Tibial nerve (tissue), 4 donors: ENCODE measurements at places on chromosomes 12 and 14.

- no peak overlapping the region for H3K4me3 ChIP-seq
- no peak overlapping the region for H3K27ac ChIP-seq
- no peaks in the 10 kb centered on the region for H3K36me3 ChIP-seq
- no peaks in the 10 kb centered on the region for H3K27me3 ChIP-seq
Measured at GRCh38 chr12:129964826-129965457, 61.1 kb upstream of the TMEM132D start.

- no peaks in the 10 kb centered on the region for H3K27me3 ChIP-seq
- DNase-seq, result no peak
- H3K36me3 ChIP-seq, result no peaks in the 10 kb centered on the region
Measured at GRCh38 chr14:31968107-31968810, 108.8 kb upstream of the ARHGAP5 start.

DNA sequence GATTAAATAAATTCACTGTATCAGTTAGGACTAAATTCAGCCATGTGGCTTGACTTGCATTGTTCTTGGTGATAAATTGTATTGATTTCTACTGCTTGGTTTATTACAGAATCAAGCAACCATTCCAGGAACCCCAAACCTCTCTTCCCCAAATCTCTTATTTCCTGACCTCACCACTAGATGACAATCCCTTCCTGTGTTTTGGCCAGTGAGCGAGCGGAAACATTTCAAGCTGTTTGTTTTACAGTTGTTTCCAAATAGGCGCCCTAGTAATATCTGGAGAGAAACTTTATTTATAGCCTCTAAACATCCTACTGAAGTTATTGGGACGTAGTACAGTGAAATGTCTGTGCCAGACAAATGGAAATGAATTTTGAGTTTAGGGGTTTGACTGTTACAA is 161.1 kb downstream of the SNAPC1 start:
- no peaks in the 10 kb centered on the region for H3K4me1 ChIP-seq
- H3K4me3 ChIP-seq, result no peak overlapping the region
- no peak for DNase-seq
- H3K36me3 ChIP-seq, result no peaks in the 10 kb centered on the region

DNA sequence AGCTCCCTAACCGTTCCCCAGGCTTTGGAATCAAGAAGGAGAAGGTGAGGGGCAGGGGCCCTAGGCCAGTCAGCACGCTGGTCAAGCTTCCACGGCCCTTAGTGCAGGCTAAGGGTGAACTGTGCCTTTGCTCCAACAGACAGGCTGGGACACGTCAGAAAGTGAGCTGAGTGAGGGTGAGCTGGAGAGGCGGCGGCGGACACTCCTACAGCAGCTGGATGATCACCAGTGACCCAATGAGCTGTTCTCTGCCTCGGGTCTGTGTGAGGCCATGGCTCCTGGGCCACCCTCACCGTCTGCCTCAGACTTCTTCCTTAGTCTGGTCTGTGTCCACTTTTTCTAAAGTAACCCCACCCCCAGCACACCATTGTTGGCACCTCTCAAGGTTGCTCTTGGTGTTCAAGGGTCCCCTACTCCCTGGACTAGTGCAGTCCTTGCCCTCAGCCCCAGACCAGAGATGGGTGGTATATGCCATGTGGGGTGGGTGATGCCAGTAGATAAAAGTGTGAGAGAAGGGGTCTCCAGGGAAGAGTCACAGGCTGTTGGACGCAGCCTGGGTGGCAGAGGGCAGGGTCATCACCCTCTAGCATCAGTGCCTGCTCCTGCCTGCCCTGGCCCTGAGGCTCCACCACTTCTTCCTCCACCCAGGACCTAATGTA is 20.7 kb downstream of the PRPF40B start:
- peaks cover 78% of the 10 kb centered on the region for H3K36me3 ChIP-seq
- peak overlapping the region; percentile 76 for H3K27ac ChIP-seq
- peaks cover 7% of the 10 kb centered on the region for H3K4me1 ChIP-seq
- DNase-seq, result no peak
- no peak overlapping the region for H3K4me3 ChIP-seq
- H3K27me3 ChIP-seq, result no peaks in the 10 kb centered on the region

- no peaks in the 10 kb centered on the region for H3K27me3 ChIP-seq
- no peak overlapping the region for H3K4me3 ChIP-seq
- H3K27ac ChIP-seq, result no peak overlapping the region
- no peaks in the 10 kb centered on the region for H3K36me3 ChIP-seq
Measured at GRCh38 chr14:47365233-47365632, 310.2 kb downstream of the MDGA2 start.

DNA sequence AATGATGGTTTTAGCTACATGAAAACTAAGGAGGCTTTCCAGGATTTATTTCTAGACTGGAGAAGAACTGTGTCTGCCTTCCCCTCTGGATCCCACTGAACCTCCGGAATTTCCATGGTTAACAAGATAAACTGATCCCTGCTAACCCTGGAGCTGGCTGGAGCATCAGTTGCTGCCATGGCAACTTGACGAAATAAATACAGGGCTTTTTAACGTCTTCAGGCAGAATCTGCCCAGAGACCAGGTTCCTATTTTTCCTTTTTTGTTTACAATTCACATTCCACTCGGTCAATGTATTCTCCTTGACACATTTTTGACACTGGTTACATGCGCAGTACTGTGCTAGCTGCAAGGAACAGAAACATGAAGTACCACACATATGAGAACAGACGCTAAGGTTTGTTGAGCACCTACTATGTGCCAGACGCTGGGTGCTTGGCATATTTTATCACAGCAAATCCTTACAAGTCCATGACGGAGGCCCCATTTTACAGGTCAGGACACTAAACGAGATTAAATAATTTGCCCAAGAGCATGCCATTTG is 1.7 kb downstream of the C14orf132 start:
- no peak overlapping the region for H3K27ac ChIP-seq
- DNase-seq, result no peak
- H3K4me1 ChIP-seq, result no peaks in the 10 kb centered on the region
- H3K4me3 ChIP-seq, result no peak overlapping the region

DNA sequence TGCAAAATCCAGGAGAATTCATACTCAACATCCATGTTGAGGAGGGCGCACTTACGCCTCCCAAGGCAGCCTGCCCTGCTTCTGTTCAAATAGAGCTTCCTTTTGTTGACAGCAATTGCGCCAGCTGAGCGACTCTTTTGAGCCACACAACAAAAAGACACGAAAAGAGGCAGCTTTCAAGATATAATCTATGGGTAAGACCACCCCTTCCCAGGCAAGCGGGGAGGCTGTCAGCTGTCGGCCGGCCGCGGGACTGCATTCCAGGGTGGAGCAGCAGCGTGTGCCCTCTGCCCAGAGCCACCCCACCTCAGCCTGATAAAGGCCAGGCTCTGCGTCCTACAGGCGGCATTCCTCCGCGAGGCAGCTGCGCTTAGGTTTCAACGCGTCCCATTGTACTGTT is 15.8 kb upstream of the STAB2 start:
- H3K27ac ChIP-seq, result no peak overlapping the region
- no peaks in the 10 kb centered on the region for H3K4me1 ChIP-seq
- no peaks in the 10 kb centered on the region for H3K36me3 ChIP-seq
- no peak for DNase-seq
- peaks cover 6% of the 10 kb centered on the region for H3K27me3 ChIP-seq
- no peak overlapping the region for H3K4me3 ChIP-seq

GRCh38 chr12:117363056-117363662 is 1.7 kb upstream of the NOS1 start:
- no peak overlapping the region for H3K4me3 ChIP-seq
- H3K27ac ChIP-seq, result no peak overlapping the region
- no peaks in the 10 kb centered on the region for H3K4me1 ChIP-seq
- no peaks in the 10 kb centered on the region for H3K27me3 ChIP-seq

DNA sequence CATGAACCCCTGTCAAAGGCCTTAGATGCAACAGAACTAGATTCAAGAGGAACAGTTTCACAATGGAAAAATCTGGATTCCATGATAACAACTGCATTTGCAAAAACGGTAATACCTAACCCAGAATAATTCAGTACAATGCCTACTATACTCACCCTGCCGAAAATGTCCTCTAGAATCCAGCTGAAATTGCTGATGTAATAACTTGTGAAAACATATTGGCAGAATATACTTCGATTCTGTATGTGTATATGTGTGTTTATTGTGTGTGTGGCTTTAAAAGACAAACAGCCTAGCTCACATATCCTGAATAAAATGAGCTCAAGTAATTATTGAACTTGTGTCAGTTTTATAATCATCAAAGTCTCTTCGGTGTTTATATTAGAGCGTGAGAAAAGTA is 46.0 kb downstream of the PHLDA1 start:
- H3K27me3 ChIP-seq, result no peaks in the 10 kb centered on the region
- H3K4me1 ChIP-seq, result peaks cover 27% of the 10 kb centered on the region
- no peak for DNase-seq
- H3K4me3 ChIP-seq, result no peak overlapping the region
- H3K36me3 ChIP-seq, result no peaks in the 10 kb centered on the region
